Sigmoid colon (tissue), 7 donors: ENCODE measurements at places on chromosomes 16 and 17. TPM values are rescaled to one million over a fixed set of nuclear protein-coding genes. Genes with fewer than 3 reads are reported as not detected.

DNA sequence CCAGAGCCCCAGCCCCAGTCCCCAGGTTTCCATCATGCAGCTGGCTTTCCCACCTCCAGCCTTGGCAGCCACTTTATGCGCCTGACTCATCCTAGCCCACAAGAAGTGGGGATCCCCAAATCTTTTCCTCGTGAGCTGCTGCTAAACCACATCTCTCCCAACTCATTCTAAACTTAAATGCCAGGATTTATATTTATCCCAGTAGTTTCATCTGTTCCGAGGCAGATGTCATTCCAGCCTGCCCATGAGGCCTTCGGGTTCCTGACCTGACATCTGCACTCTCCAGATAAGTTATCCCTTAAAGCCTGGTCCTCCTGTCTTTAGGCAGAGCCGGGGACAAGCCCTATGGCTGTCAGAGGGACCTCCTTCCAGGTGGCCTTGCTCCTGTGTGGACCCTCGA is 16.6 kb downstream of the PLXDC1 start:
- no peak for DNase-seq
- no peaks in the 10 kb centered on the region for H3K27me3 ChIP-seq
- H3K4me3 ChIP-seq = no peak overlapping the region
- no peaks in the 10 kb centered on the region for H3K4me1 ChIP-seq
- H3K27ac ChIP-seq = no peak overlapping the region
- no peaks in the 10 kb centered on the region for H3K36me3 ChIP-seq

DNA sequence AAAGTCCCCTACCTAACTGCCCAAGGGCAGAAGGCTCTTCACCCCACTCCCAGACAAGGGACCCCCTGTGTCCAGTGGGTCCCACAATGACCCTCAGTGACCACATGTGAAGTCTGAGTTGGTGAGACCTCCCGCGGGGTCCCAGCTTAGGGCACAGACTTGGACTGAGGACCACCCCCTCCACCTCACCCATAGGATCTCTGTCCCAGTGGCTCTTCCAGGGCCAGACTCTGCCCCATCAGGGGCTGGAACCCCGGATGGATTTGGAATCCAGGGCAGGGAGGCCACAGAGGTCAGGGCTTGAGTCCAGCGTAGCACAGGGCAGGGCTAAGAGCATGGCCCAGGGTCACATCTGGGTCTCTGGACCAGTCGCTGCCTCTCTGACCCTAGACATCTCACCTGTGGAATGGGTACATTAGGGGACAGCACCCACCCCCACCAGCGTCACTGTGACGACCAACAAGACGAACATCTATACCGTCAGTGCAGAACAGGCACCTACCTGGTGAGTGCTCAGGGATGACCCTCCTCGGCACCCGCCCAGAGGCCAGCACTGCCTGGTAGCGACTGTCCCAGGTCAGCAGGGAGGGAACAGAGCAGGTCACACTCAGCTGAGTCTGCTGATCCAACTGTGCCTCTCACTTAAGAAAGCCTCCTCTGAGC is 37.7 kb downstream of the TNFRSF13B start:
- H3K36me3 ChIP-seq = no peaks in the 10 kb centered on the region
- H3K4me1 ChIP-seq = no peaks in the 10 kb centered on the region
- peak; percentile 45 for DNase-seq
- no peak overlapping the region for H3K4me3 ChIP-seq
- no peaks in the 10 kb centered on the region for H3K27me3 ChIP-seq

DNA sequence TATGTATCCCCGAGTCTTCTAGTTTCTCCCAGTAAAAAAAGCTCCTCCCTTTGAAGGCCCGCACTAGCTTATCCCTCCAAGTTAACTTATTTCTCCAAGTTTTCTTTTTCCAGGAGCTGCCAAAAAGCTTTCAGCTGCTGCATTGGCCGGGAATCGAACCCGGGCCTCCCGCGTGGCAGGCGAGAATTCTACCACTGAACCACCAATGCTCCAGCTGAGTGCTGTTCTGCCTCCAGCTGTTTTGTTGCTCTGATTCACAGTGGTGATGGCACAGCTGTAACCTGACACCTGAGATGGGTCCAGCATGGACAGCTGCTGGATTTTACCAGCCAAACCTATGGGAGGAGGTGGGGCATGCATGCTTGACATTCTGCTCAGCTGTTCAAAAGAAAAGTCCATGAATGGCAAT is 22.1 kb downstream of the VAC14 start:
- peak; percentile 85 for DNase-seq
- H3K36me3 ChIP-seq = peaks cover 34% of the 10 kb centered on the region
- no peaks in the 10 kb centered on the region for H3K27me3 ChIP-seq
- peaks cover 24% of the 10 kb centered on the region for H3K4me1 ChIP-seq
- peak overlapping the region; percentile 69 for H3K27ac ChIP-seq
- no peak overlapping the region for H3K4me3 ChIP-seq

DNA sequence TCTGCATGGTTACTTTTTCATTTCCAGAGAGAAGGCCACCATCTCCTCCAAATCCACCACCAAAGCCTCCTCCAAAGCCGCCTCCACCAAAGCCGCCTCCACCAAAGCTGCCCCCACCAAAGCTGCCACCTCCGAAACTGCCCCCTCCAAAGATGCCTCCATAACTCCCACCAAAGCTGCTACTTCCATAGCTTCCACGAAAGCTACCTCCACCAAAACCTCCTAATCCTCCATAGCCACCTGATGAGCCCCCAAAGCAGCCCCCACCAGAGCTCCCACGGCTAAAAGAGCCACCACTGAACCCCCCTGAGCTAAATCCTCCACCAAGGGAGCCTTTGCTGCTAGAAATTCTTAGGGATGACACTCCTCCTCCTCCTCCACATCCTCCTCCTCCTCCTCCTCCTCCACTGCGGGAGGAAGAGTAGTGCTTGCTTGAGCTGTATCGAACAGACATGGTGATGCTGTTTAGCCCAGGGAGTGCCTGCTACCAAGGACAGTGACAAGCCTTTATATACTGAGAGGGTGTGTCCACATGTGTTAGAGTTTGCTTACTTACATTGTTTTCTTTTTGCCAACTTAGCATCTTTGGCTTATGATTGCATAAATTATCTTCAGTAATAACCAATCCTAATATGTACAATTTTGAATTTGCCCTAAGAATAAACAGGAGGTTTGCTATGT is at the start of gene KRT10:
KRT10 (minus strand) TSS at position 483 of the 681 bp plus-strand sequence; CDS start at position 454, 29 bp downstream.
- no peak within 1 kb of the TSS for H3K4me3 ChIP-seq
- H3K4me1 ChIP-seq = no peaks in the 10 kb centered on the region
- no peaks in the 10 kb centered on the region for H3K36me3 ChIP-seq
- DNase-seq = no peak
- no peak within 1 kb of the TSS for H3K27ac ChIP-seq
- no peaks in the 10 kb centered on the region for H3K27me3 ChIP-seq

Gene CDRT15
- not detected for polyA plus RNA-seq

Gene RAB34
- 39.0 TPM for polyA plus RNA-seq

- no peak overlapping the region for H3K27ac ChIP-seq
- H3K4me3 ChIP-seq = no peak overlapping the region
- no peak for DNase-seq
- H3K27me3 ChIP-seq = peaks cover 12% of the 10 kb centered on the region
- no peaks in the 10 kb centered on the region for H3K4me1 ChIP-seq
Measured at GRCh38 chr17:5931616-5932015, 138.6 kb upstream of the WSCD1 start.

Gene PIMREG
- 7.8 TPM for polyA plus RNA-seq

DNA sequence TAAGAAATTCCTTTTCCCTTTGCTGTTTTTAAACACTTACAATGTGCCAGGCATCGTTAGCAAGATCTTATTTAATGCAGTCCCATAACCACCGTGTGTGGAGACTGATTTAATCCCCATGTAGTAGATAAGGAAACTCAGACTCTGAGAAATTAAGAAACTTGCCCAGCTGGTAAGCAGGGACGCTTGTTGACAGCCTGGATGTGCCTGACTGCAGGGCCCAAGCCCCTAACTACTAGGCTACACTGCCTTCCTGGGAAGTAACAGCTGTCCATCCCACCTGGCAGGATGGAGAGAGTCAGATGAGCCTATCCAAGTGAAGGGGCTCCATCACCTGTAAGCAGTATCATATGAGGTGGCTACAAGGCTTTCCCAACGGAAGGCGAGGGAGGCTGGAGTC is 23.1 kb downstream of the CDK5RAP3 start:
- no peaks in the 10 kb centered on the region for H3K27me3 ChIP-seq
- H3K4me1 ChIP-seq = no peaks in the 10 kb centered on the region
- no peak for DNase-seq
- no peak overlapping the region for H3K4me3 ChIP-seq
- no peak overlapping the region for H3K27ac ChIP-seq

DNA sequence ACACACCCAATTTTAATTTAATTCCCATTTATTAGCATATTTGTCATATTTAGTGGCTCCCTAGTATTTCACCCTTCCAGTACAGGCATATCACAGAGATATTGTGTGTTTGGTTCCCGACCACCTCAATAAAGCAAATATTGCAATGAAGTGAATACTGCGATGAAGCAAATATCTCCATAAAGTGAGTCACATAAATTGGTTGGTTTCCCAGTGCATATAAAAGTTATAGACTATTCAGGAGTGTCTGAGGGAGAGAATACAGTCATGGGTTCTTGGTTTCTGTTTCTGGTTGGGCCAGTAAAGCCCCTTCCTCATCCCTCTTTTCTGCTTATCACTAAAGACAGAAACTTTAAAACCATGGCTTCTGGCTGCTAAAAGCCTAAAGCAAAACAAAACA is 295.4 kb upstream of the AXIN2 start:
- no peaks in the 10 kb centered on the region for H3K36me3 ChIP-seq
- no peak overlapping the region for H3K27ac ChIP-seq
- no peaks in the 10 kb centered on the region for H3K4me1 ChIP-seq
- no peak for DNase-seq
- no peak overlapping the region for H3K4me3 ChIP-seq
- H3K27me3 ChIP-seq = no peaks in the 10 kb centered on the region

GRCh38 chr16:7366993-7367880 is 34.6 kb downstream of the RBFOX1 start:
- no peak overlapping the region for H3K4me3 ChIP-seq
- no peak for DNase-seq
- no peaks in the 10 kb centered on the region for H3K27me3 ChIP-seq
- H3K27ac ChIP-seq = no peak overlapping the region
- H3K4me1 ChIP-seq = peaks cover 12% of the 10 kb centered on the region

- peaks cover 41% of the 10 kb centered on the region for H3K4me1 ChIP-seq
- H3K27ac ChIP-seq = peak overlapping the region; percentile 92
- no peaks in the 10 kb centered on the region for H3K27me3 ChIP-seq
- peak; percentile 83 for DNase-seq
Measured at GRCh38 chr16:85029408-85029784, 1.8 kb downstream of the KIAA0513 start.

DNA sequence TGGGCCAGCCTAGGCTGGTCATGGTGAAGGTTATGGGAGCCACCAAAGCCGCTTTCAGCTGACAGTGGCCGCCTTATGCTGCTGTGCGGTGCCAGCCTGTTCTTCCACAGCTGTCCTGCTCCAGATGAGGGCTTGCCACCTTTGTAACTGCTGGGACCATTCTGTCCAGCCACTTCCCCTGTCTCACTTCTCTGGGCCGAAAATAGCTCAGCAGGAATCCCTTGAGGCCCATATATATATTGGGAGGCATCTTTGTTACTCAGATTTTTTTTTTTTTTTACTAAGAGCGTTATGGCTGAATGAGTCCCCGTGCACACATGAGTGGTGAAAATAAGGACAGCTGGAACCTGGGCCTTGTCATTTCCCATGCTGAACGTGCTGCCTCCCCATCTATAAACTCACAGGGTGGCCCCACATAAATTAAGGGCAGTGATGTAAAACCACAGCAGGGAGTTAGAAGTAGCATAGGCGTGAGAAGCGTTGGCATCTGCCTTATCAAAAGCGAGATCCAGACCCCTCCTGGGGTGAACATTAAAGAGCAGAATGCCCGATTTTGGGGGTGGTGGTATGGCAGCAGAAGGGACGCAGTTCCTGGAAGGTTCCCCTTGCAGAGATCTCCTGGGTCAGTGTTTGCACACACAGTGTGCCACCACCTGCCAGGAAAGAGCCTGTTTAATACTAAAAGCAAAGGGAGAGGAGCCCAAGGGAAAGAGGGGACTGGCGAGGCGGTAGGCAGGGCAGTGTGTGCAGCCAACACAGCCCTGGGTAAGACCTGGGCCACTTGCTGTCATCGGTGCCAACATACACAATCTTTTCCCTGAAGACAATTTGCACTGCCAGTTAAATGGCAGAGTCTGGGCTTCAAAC is 57.8 kb downstream of the USP43 start:
- peaks cover 5% of the 10 kb centered on the region for H3K4me1 ChIP-seq
- no peak overlapping the region for H3K4me3 ChIP-seq
- no peaks in the 10 kb centered on the region for H3K36me3 ChIP-seq
- H3K27ac ChIP-seq = no peak overlapping the region

GRCh38 chr17:35486920-35487732 is 38.6 kb upstream of the SLFN13 start:
- no peaks in the 10 kb centered on the region for H3K36me3 ChIP-seq
- H3K27me3 ChIP-seq = peaks cover 39% of the 10 kb centered on the region
- H3K4me3 ChIP-seq = peak overlapping the region; percentile 49
- H3K4me1 ChIP-seq = no peaks in the 10 kb centered on the region

Gene SCRN2
- polyA plus RNA-seq = 36.0 TPM

GRCh38 chr17:58611331-58611730 is 80.5 kb downstream of the TEX14 start:
- no peak overlapping the region for H3K27ac ChIP-seq
- H3K36me3 ChIP-seq = no peaks in the 10 kb centered on the region
- no peak for DNase-seq
- H3K27me3 ChIP-seq = no peaks in the 10 kb centered on the region
- H3K4me1 ChIP-seq = no peaks in the 10 kb centered on the region
